Mesendoderm (in vitro differentiated cells): ENCODE measurements at places on chromosomes 12 and 14.

- no peaks in the 10 kb centered on the region for H3K27me3 ChIP-seq
- no peak overlapping the region for H3K4me3 ChIP-seq
- no peak overlapping the region for H3K27ac ChIP-seq
- H3K4me1 ChIP-seq = no peaks in the 10 kb centered on the region
- H3K36me3 ChIP-seq = no peaks in the 10 kb centered on the region
- DNase-seq = peak; percentile 45
These were observed 58.0 kb downstream of the FAR2 start for GRCh38 chr12:29207120-29207519.

- no peaks in the 10 kb centered on the region for H3K36me3 ChIP-seq
- H3K27ac ChIP-seq = no peak overlapping the region
- no peaks in the 10 kb centered on the region for H3K4me1 ChIP-seq
- H3K4me3 ChIP-seq = no peak overlapping the region
- no peaks in the 10 kb centered on the region for H3K27me3 ChIP-seq
These were observed 11.3 kb upstream of the SAMD4A start for GRCh38 chr14:54555651-54556050.

DNA sequence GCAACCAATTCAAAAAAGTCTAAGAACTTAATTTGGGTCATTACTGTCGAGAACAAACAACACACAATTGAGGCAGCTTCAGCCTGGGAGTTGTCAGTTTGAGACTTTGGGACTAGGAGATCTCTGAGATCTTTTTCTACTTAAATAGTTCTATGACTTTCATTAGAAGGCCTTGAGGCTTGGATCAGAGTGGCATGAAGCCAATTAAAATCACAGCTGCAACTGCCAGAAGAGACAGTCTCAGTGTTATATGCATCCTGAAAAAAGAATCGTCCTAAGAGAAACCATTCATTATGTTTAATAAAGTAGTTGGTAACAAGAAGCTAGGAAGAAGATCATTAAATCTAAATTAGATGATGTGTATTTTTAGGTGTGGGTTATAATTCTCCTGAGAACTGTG lies 170.8 kb upstream of the RASSF8 start:
- H3K4me3 ChIP-seq = no peak overlapping the region
- H3K36me3 ChIP-seq = no peaks in the 10 kb centered on the region
- H3K27me3 ChIP-seq = no peaks in the 10 kb centered on the region
- no peak overlapping the region for H3K27ac ChIP-seq

GRCh38 chr14:66085665-66086064 lies 400.5 kb upstream of the CCDC196 start:
- no peaks in the 10 kb centered on the region for H3K4me1 ChIP-seq
- no peaks in the 10 kb centered on the region for H3K27me3 ChIP-seq
- H3K36me3 ChIP-seq = no peaks in the 10 kb centered on the region
- H3K4me3 ChIP-seq = no peak overlapping the region
- no peak for DNase-seq

DNA sequence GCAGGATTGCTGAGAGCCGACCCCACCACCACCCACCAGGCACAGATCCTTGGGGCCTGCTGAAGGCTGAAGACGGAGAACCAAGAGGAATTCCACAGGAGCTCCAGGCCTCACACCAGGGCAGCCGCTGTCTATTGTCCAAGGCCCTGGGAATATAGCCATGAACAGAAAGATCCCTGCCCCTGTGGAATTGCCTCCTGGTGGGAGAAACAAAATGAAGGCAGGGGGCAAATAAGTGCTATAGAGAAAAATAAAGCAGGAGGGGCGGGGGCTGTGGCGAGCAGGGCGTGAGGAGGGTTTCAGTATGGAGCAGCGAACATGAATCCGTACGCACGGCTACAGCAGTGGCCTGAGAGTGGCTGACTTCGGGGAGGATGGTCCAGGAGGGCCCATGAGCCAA lies 96.1 kb downstream of the EML1 start:
- H3K4me1 ChIP-seq = no peaks in the 10 kb centered on the region
- no peaks in the 10 kb centered on the region for H3K36me3 ChIP-seq
- no peaks in the 10 kb centered on the region for H3K27me3 ChIP-seq
- H3K4me3 ChIP-seq = no peak overlapping the region
- H3K27ac ChIP-seq = no peak overlapping the region

DNA sequence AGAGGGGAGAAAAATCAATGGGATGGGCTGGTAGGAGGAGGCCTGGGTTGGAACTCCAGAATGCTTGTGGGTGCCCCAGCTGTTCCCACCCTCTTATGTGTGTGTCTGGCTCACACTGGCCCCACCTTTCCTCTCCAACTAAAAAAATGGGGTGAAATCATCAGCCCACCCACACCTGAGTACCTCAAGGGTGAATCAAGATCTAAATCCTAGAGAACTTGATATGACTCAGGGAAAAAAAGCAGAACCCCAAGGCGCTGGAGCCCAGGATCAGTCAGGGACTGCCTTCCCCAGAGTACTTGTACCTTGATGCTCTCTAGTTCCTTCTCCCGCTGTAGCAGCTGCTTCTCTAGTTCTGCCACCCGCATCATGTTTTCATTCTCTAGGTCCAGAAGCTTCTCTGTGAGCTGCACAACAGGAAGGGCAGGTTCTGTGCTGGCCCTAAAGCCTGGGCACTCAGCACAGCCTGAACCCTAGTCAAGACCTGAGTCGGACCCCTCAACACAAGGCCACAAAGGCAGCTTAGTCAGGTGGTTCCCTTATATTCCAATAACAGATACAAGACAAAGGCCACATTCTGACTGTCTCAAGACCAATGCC lies 29.7 kb downstream of the PRPF40B start:
- no peak overlapping the region for H3K4me3 ChIP-seq
- peaks cover 21% of the 10 kb centered on the region for H3K36me3 ChIP-seq
- H3K27ac ChIP-seq = no peak overlapping the region
- H3K4me1 ChIP-seq = no peaks in the 10 kb centered on the region
- no peaks in the 10 kb centered on the region for H3K27me3 ChIP-seq

- DNase-seq = no peak
- no peaks in the 10 kb centered on the region for H3K4me1 ChIP-seq
- H3K27me3 ChIP-seq = no peaks in the 10 kb centered on the region
- no peak overlapping the region for H3K27ac ChIP-seq
- H3K36me3 ChIP-seq = peaks cover 1% of the 10 kb centered on the region
- H3K4me3 ChIP-seq = no peak overlapping the region
These were observed 115.8 kb downstream of the GCH1 start for GRCh38 chr14:54786838-54787237.

- no peak overlapping the region for H3K4me3 ChIP-seq
- no peak overlapping the region for H3K27ac ChIP-seq
- no peaks in the 10 kb centered on the region for H3K4me1 ChIP-seq
These were observed 907.2 kb downstream of the VRK1 start for GRCh38 chr14:97704316-97704885.

DNA sequence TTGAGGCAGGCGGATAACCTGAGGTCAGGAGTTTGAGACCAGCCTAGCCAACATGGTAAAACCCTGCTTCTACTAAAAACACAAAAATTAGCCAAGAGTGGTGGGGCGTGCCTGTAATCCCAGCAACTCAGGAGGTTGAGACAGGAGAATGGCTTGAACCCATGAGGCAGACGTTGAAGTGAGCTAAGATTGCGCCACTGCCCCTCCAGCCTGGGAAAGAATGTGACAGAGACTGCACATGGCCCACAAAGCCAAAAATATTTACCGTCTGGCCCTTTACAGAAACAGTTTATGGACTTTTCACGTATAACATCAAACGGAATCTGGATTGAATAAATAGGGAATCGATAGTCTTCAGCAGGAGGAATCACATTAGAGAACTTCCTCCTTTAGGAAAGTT lies 3.5 kb downstream of the RSRC2 start:
- no peaks in the 10 kb centered on the region for H3K4me1 ChIP-seq
- no peak overlapping the region for H3K27ac ChIP-seq
- DNase-seq = peak; percentile 39
- no peaks in the 10 kb centered on the region for H3K27me3 ChIP-seq
- no peak overlapping the region for H3K4me3 ChIP-seq

GRCh38 chr12:92582475-92582874 lies 120.3 kb upstream of the PLEKHG7 start:
- no peaks in the 10 kb centered on the region for H3K36me3 ChIP-seq
- no peaks in the 10 kb centered on the region for H3K4me1 ChIP-seq
- no peak for DNase-seq
- H3K4me3 ChIP-seq = no peak overlapping the region

GRCh38 chr12:27852742-27853141 lies 72.7 kb upstream of the MANSC4 start:
- no peaks in the 10 kb centered on the region for H3K4me1 ChIP-seq
- H3K27me3 ChIP-seq = no peaks in the 10 kb centered on the region
- no peak overlapping the region for H3K27ac ChIP-seq
- no peak overlapping the region for H3K4me3 ChIP-seq
- DNase-seq = no peak

DNA sequence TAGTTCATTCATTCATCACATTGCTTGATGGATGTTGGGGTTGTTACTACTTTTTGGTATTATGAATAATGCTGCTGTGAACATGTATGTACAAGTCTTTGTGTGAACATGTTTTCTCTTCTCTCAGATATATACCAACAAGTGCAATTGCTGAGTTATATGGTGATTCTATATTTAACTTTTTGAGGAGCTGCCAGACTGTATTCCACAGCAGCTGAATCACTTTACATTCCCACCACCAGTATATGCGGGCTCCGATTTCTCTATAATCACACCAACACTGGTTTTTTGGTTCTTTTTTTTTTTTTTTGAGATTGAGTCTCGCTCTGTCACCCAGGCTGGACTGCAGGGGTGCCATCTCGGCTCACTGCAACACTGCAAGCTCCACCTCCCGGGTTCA lies 22.2 kb upstream of the PLEKHG6 start:
- H3K4me1 ChIP-seq = no peaks in the 10 kb centered on the region
- no peak overlapping the region for H3K4me3 ChIP-seq
- DNase-seq = no peak
- no peak overlapping the region for H3K27ac ChIP-seq
- H3K27me3 ChIP-seq = no peaks in the 10 kb centered on the region

- no peak overlapping the region for H3K27ac ChIP-seq
- H3K4me1 ChIP-seq = no peaks in the 10 kb centered on the region
- no peaks in the 10 kb centered on the region for H3K27me3 ChIP-seq
- no peaks in the 10 kb centered on the region for H3K36me3 ChIP-seq
These were observed 210.6 kb upstream of the ABCD2 start for GRCh38 chr12:39830171-39830570.
